ENCODE measurements at places on chromosomes 16 and 17.

DNA sequence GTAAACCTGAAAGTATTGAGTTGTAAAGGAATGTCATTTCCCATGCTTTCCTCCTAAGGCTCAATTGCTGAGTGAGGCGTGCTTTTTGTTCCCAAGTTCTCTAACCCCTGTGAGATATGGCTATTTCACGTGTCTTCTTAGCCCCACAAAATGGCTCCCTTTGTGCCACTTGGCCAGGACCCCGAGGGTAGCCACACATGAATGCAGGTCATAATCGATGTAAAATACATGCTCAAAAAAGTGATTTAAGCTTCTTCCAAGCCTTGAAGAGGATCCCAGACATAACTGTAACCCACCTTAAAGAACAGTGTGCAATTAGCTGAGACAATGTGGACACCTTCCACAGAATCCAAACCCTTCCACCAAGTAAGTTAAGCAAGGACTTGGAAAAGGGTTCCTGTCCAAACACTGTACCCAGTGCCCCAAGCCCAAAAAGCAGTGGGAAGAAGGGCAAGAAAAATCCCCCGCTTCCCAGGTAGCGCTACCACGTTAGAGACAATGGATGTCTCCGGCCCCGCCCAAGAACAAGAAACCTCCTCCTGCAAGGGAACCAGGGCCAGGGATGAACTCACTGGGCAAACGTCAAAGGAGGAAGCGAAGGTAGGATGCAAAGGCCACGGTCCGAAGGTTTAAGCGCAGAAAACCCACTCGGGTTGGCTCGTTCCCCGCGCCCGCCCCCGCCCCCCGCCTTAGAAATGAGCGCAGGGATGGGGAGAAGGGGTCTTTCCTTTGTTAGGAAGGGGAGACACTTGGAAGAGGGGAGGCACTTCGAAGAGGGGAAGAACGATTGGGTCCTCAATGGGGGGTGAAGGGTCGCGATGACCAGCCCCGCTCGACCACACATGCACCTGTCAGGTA is 1.2 kb downstream of the JPT1 start:
- peak; percentile 54 for DNase-seq

DNA sequence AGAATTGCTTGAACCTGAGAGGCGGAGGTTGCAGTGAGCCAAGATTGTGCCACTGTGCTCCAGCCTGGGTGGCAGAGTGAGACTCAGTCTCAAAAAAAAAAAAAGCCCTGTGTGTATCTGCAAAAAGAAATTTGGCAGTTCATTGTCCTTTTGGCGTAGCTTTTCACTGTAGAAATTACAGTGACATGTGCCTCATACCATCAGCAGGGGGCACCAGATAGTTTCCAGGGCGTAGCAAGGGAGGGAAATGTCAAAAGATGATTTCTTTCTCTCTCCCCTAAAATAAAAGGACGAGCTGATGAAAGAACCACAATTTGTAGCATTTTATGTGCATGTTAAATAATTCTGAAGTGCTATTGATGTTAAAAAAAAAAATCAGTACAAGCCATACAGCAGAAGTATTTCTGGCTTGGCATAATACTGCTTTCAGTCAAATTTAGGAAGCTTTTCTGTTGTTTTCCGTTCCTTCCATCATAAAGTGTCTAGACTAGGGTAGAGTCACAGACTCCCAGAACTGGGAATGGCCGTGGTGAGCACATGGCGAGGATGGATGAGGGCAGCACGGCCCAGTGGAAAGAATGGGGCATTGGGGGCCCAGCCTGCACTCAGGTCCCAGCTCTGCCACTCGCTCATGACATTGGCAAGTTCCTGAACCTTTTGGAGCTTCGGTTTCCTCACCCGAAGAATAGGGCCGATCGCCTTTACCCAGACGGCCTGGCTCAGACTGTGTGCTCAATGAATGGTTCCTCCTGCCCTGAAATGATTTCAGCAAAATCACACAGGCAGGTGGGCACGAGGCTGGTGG is 59.8 kb upstream of the RPH3AL start:
- DNase-seq, result peak; percentile 54

DNA sequence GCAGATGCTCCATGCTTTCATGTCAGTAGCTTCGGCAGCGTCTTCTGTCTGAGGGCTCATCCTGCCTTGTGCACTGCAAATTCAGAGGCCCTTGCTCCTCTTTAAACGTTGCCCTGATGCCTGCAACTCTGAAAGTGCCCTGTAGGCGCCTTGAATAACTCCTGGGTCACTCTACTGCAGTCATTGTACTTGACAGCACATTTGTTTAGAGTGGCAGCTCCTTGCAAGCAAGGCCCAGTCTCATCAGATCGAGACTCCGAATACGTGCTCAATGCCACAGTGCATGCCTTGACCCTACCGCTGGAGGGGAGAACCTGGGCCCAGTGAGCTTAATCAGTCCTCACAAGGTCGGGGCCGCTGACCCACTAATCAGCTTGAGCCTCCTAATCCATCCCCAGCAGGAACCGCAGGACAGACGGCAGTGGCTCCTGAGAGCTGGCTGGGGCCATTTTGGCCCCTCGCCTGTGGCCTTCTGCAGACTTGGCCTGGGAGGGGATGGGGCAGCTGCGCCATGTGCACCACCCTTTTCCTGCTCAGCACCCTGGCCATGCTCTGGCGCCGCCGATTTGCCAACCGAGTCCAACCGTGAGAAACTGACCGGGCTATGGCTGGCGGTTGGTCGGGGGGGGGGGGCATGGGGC is at the start of gene PRCD:
Gene PRCD, plus strand, starts transcription at position 414 of the 641 bp plus-strand sequence. Its CDS starts 98 bp downstream, at position 512.
- no peak for DNase-seq

GRCh38 chr16:1069154-1069553 is 3.4 kb upstream of the SSTR5 start:
- DNase-seq, result no peak

- no peak for DNase-seq
These were observed 15.9 kb downstream of the SLC46A1 start for GRCh38 chr17:28390141-28390540.

DNA sequence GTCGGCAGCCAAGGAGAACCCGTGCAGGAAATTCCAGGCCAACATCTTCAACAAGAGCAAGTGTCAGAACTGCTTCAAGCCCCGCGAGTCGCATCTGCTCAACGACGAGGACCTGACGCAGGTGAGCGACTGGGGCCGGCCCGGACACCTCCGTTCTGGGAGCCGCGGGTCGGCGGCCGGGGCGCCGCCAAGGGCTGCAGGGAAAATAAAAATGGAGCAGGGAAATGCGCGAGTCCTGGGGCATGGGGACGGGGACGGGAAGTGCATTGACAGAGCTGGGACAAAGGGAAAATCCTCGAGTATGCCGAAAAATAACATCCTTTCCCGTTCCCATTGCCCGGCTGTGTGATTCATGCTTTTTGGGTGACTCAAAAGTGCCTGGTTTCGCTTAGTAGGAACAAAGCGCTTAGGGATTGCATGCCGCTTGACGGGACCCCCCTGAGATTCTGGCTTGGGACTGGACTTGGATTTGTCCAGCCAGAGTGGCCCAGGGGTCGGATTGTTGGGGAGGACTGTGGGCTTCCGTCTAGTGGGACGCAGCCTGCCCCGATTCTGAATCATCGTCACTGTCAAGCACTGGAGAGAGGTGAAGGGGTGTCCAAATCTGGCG is 699 bp downstream of the MPRIP start:
- no peak for DNase-seq

- no peak for DNase-seq
These were observed 23.8 kb downstream of the MPRIP start for GRCh38 chr17:17066021-17066420.

- no peak for DNase-seq
These were observed 108.8 kb downstream of the SOCS1 start for GRCh38 chr16:11147033-11147753.

DNA sequence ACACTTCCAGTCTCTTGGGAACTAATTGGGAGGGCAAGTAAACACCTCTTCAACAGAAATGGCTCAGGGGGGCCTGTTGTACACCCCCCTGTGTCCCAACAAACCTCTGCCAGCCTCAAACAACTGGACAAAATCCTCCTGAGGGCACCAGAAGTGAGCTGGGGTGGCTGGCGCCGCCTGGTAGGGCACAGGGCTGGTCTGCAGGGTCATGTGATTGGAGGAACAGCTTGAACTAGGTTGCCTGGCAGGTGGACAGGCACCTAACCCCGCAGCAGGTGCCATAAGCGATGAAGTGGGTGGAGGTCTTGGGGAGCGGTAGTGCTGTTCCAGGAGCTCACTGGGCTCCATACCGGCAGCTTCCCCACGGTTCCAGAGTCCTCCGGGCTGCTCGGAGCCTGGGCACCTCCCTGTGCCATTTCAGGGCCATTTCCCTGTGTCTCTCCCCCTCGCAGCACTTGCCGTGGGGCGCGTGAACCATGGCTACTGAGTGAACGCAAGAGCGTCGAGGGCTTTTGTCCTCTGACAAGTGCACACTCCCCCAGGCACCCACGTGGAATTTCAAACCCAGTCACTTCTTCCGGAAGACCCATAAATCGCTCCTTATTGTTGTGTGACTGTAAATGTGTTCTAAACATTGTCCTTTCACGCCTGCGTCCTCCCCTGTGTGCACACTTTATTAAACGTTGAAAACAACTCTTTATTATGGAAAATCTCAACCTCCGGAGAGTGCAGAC is 101.5 kb downstream of the SEC14L1 start:
- no peak for DNase-seq

DNA sequence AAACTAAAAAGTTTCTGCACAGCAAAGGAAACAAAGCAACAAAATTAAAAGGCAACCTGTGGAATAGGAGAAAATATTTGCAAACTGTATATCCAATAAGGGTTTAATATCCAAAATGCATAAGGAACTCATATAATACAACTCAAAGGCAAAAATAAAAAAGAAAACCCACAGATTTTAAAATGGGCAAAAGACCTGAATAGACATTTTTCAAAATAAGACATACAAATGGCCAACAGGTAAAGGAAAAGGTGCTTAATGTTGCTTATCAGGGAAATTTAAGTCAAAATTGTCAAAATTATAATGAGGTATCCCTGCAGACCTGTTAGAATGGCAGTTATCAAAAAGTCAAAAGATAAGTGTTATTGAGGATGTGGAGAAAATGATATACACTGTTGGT is 133.5 kb upstream of the CACNG5 start:
- DNase-seq, result no peak

DNA sequence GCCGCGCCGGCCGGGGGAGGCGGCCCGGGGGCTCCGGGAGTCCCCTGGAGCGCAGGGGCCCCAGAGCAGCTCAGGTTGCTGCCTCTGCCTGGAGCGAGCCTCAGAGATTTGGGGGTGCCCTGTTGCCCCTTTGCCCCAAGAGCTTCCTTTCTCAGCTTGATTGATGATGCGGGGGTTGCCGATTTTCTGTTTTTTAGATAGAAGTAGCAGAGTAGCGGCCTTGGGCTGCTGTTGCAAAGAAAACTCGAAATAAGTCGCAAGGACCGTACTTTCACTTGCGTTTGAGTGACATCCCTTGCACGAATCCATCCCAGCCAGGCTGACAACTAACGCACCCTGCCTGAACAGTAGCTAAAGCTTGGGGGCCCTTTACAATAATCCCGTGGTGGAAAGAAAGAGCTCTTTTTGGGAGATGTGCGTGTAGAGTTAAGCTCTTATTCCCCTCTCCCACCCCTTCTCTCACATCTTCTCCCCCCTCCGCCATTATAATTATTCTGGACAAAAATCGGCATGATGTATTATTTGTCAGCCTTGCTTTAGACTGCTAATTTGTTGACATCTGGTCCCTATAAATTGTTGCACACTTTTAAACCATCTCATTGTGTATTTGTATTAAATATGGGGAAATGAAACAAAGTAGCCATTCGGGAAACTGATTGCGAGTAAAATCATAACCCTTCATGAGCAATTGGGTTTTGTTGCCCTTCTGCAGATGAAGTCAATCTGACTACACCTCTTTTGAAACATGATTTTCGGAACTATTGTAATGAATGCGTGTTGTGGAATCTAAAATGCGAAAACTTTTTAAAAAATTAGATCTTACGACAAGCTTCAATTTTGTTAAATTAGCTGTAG is 873 bp downstream of the USP10 start:
- DNase-seq, result peak; percentile 33

GRCh38 chr16:85011846-85012284 is 530 bp upstream of the ZDHHC7 start:
- DNase-seq, result no peak

- DNase-seq, result no peak
These were observed 514.9 kb upstream of the GOT2 start for GRCh38 chr16:59249011-59249410.

DNA sequence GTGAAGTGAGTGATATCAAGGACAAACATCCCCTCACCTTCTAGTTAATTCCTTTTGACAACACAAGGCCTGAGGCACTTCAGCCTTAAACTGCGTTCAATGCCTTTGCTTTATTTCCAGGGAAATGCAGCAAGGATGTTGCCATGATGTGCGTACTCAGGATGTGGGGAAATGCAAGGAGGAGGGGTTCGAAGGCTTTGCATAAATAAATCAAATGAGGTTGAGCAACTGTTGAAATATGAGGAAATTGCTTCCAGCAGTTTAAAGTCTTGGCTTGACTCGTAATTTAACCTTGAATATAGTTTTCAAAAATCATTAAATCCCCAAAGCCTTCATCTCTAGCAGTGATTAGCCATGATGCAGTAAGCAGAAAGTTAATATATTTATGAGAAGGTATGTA is 81.8 kb upstream of the CCL2 start:
- DNase-seq, result no peak

- DNase-seq, result no peak
These were observed 5.4 kb upstream of the BBS2 start for GRCh38 chr16:56525236-56525635.

DNA sequence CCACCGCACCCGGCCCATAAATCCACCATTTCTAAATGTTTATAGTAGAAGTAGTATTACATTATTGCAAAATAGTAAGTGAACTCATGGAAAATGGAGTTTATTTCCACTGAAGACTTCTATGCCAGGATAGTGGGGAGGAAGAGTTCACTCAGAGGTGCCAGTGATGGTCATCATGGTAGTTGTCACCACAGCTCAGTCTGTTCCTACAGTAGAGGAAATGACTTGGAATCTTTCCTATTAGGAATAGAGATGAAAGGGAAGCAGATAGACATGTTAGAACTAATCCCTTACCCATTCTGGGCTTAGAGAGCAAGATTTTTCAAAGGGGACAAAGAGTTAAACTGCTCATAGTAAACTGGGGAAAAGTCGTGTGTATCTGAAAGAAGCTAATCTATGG is 20.1 kb downstream of the MRPL45 start:
- DNase-seq, result no peak

- peak; percentile 52 for DNase-seq
These were observed 1.2 kb upstream of the FOXF1 start for GRCh38 chr16:86508947-86509758.

- DNase-seq, result peak; percentile 67
These were observed 32.7 kb downstream of the CDK5R1 start for GRCh38 chr17:32519228-32520103.
